ENCODE measurements at places on chromosomes 1 and 21.

DNA sequence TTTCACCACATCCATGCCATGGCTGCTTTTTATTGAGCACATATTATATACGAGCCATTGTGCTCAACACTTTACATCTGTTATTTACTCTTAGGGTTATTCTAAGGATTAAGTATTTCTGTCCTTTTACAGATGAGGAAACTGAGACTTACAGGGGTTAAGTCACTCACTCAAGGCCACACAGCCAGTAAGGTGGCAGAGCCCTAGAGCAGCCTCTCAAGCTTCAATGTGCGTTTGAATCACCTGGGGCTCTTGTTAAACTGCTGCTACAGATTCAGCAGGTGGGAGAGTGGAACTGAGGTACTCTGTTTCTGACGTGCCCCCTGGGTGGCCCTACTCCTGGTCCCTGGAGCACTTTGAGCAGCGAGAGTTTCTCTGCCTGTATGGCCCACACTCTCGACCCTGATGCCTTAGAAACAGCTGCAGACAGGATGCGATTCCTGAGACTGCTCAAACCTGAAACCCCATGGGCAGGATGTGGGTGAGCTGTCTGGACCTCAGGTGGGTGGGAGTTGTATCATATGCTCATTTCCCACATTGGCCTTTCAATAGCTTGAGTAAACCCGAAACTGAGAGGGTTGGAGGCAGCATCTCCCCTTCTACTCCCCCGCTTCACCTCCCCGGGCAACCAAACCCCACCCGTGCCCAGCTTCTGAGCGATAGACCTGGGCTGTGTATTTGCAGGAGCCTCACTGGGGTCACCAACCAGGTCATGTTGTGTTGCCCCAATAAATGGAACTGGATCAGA, 59.3 kb downstream of the MAN1C1 start:
- peak; percentile 65 for DNase-seq

- DNase-seq, result no peak
Observed at GRCh38 chr1:75243124-75243523, 108.9 kb downstream of the LHX8 start.

DNA sequence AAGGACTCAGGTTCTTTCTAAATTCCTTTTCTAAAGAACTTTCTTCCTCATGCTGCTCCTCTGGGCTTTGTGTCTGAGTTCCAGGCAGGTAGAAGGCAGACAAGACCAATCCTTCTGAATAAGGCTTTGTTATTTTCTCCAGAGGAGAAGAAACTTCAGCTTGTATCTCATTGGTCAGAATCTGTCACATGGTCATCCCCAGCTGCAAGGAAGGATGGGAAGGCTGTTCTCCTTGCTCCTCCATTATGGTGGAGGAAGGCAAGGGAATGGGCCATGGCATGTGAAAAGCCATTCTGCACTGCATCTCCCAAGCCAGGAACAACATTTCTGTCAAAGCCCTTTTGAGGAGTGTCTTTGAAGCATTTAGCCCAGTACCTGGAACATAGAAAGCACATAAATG, 50.6 kb upstream of the NTPCR start:
- DNase-seq, result no peak

DNA sequence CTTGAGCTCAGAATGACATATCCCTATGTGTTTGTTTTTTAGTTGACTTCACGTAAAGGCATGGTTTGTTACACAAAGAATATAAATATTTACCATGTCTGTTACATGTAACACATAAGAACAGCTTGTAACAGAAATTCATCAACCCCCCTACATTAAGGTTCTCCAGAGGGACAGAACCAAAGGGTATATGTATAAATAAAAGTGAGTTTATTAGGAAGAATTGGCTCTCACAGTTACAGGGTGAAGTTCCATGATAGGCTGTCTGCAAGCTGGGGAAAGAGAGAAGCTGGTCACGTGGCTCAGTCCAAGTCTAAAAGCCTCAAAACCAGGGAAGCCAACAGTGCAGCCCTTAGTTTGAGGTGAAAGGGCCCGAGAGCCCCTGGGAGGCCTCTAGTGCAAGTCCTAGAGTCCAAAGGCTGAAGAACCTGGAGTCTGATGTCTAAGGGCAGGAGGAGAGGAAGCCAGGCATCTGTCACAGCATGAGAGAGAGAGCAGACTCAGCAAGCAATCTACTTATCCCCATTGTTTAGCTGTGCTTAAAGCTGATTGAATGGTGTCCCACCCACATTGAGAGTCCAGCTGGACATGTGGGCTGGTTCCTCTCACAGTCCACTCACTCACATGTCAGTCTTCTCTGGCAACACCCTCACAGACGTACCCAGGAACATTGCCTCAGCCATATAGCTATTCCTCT, 15.8 kb downstream of the THRAP3 start:
- DNase-seq, result no peak

GRCh38 chr1:63366908-63367214, 566 bp upstream of the ALG6 start:
- DNase-seq, result no peak

- no peak for DNase-seq
Observed at GRCh38 chr1:82179131-82179530, 378.4 kb downstream of the ADGRL2 start.

DNA sequence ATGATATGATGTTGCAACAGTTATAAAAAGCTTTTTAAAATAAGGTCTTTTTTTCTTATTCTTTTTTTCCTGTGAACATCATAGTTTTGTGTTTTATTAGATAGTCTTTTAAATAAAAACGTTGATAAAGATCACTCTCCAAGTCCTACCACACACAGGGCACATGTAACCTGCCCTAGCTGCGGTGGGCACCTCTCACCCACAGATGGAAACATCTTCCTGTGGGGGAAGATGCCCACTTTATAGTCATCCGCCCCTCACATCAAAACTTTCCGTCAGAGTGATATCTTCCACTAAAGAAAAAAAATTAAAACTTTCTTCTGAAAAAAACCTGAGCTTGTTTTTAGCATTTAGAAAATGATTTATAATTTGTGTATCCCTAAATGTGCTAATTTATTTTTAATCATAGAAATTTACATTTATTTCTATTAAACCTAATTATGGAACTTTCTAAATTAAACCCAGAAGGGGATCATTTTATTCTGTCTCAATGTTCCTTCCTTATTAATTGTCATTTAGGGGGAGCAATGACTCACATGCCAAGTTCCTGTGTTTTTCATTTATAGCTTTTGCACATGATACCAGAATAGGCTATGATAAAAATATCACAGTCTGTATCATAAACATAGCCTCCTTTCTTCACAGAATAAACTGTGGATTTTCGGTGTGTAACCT, 24.7 kb downstream of the TNFRSF9 start:
- peak; percentile 32 for DNase-seq

GRCh38 chr1:116706123-116706522, 38.6 kb upstream of the IGSF3 start:
- no peak for DNase-seq

DNA sequence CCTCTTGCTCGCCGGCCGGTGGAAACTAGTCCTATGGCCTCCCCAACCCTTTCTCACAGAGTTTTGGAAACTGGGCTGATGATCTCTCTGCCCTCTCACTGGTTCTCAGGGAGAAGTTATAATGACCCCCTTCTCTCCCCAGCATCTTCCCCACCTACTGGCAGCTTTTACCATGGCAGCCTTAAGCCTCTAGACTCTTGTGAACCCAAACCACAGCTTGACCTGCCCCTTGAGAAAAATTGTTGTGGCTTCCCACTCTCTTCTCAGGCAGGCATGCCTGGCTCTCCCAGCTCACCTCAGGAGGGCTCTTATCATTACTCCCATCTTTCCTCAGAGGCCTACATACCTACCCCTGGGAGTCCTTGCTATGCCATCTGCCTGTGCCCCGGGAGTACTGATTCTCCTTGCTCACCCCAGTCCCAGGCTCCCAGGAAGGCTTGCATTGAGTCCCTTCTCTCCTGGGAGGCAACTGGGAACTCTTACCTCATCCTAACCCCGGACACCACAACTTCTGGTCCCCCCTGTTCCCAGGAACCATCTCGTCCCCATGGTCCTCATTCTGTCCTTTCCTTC, 1.6 kb downstream of the NSUN4 start:
- no peak for DNase-seq

GRCh38 chr21:43716376-43717165, 2.4 kb upstream of the PDXK start:
- no peak for DNase-seq

DNA sequence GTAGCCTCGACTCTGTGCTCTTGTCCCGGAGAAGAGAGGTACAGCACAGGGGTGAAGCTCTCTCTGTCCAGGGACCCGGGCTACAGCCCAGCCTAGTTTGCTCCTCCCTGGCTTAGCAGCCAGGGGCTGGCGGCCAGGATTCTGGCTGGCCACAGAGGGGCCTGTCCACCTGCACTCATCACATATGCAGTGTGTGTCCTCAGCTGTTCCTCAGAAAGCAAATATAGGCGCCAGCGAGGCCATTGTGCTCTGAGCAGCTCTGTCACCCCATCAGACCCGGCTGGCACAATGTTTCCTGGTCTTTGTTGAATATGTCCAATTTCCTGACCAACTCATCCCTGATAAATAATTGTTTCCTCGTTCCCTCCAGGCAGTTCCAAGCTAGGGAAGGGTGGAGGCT, 28.5 kb downstream of the KCND3 start:
- no peak for DNase-seq

DNA sequence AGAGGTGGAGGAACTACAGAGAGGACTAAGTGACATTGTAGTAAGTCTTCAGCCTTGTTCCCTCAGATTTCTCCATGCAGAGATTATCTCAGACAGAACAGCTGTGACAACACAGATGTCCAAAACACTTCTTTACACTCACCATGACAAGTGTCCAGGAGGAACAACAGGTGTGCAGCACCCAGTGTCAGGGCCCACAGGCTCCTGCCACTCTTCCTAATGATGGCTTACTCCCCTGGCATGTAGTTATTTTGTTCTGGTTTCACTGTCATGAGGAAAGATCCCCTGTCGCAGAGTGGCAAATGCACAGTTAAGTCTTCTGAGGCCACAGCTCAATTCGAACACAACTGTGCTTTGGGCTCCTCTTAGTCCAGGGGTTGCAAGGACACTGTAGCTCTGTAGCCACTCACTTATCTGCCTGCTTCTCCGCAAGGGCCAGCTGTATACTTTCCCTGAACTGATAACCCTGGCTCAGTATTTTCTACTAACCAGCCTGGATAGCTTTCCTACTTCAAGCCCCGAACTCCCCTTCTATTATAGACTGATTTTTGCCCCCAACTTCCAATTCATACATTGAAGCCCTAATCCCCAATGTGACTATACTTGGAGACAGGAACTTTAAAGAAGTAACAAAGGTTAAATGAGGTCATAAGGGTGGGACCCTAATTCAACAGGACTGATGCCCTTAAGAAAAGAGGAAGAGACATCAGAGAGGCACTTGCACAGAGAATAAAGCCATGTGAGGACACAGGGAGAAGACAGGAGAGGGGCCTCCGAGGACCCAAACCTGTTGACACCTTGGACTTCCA, 11.1 kb downstream of the PDZK1 start:
- no peak for DNase-seq

DNA sequence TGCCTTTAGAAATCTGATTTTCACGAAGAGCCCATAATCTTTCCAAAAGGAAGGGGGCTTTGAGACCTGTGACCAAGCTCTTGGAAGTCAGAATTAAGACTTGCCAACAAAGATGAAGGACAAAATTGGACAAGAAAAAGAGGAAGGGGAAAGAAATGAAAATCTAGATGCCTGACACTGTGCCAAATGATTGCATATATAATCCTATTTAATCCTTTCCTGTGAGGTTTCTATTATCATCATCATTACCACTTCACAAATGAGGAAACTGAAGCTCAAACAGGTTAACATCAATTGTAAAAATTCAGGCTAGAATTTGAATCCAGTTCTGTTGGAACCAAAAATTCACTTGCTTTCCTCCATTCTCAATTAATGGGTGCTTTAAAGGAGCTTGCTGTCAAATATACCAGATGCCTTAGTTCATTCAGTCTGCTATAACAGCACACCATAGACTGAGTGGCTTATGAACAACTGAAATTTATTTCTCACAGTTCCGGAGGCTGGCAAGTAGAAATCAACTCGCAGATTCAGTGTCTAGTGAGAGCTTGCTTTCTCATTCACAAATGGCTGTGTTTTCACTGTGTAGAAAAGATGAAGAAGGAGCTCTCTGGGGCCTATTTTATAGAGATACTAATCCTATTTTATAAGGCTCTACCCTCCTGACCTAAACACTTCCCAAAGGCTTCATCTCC, 197.5 kb upstream of the ST6GALNAC5 start:
- DNase-seq, result no peak

- DNase-seq, result no peak
Observed at GRCh38 chr1:30744060-30744756, 13.4 kb downstream of the LAPTM5 start.

DNA sequence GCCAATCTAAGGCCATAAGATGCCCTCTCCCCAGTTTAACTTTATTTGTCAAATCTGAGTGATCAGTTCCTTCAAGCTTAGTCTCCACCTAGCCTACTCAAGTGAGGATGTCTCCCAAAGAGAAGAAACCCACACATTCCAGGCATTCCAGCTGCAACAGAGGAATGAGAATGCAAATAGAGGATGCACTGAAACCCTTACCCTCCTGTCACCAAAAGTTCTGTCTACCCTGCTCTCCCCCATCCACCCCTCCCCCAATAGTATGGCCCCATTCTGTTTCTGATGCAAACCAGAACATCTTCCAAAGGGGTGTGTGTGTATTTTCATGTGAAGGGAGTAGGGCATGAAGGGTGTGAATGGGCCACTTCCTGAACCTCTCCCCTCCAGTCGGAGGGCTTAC, 3.0 kb downstream of the DUSP23 start:
- no peak for DNase-seq

GRCh38 chr1:67514786-67515185, 84.6 kb upstream of the SERBP1 start:
- DNase-seq, result no peak

DNA sequence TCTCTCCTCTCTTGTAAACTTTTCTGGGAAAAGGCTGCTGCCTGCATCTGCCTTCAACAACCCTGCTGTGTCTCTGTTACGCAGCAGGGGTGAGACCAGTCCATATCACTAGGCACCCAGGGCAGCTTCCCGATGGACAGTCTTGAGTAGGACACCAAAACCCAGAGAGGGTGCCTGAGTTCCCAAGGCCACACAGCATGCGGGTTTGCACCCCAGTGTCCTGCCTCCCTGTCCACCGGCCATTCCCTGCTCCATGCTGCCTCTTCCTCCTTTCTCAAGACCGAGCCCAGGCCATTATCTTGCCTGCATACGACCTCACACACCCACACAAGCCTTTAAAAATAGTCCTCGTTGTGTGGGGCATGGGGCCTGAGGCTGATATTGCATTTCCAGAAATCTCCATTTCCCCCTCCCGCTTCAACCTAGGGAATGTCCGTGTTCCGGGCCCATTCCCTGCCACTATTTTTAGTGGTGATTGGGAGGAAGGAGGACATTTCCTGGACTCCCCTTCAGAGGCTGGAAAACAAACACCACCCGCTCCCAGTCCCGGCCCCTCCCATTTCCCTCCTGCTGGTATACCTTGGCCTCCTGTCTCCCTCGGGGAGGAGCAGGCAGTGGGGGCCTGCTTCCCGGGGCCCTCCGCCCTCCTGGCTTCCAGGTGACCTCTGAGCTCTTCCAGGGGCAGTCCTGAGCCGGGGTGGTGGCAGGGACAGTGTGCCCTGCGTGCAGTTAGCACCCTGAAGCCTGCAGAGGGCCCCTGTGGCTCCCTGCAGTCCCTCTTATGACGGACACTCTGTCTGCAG, 132.4 kb upstream of the TMEM51 start:
- DNase-seq, result no peak

Data from stimulated activated CD8-positive, alpha-beta memory T cell treated with anti-CD3 and anti-CD28 coated beads, Interleukin-7, amount 100 ng/mL, for 48 hours (primary cell).